Stimulated activated CD8-positive, alpha-beta memory T cell treated with anti-CD3 and anti-CD28 coated beads, Interleukin-4, amount 100 ng/mL, for 1 hour (primary cell): ENCODE measurements at places on chromosomes 11 and 22.

DNA sequence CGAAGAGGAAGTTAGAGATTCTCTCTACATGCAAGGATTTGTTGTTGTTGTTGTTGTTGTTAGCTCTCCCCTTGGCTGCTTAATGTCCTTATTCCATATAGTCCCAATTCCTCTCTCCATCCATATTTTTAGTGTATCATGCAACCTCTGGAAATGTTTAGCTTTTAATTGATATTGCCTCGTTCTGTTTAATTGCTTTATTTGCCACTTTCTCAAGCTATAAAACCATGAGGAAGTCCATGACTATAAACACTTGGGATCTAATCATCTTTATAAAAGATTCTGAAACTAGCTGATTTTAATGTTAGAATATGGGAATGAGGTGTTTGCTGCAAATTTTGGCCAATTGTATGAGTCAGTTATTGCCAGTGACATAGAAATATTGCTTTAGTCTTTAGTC, 5.5 kb upstream of the OR9G1 start:
- DNase-seq, result no peak

GRCh38 chr11:103920933-103921332, 115.5 kb upstream of the DDI1 start:
- DNase-seq, result no peak

- no peak for DNase-seq
These were observed 32.2 kb downstream of the RPL3 start for GRCh38 chr22:39287076-39287725.

DNA sequence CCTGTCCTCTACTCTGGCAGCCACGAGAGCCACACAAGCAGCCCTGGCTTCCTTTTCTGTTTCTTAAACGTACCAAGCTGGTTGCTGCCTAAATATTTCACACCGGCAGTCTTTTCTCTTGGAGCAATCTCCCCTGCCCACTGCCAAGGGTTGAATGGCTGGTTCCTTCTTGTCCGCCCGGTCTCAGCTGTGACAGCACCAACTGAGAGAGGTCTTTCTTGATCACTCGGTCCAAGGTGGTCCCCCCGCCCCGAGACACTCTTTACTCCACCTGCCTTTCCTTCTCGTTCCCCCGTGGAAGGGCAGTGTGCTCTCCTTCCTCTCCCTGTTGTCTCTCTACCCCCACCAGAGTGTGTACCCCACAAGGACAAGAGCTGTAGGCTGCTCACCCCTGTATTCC, 33.7 kb upstream of the IGSF9B start:
- no peak for DNase-seq

DNA sequence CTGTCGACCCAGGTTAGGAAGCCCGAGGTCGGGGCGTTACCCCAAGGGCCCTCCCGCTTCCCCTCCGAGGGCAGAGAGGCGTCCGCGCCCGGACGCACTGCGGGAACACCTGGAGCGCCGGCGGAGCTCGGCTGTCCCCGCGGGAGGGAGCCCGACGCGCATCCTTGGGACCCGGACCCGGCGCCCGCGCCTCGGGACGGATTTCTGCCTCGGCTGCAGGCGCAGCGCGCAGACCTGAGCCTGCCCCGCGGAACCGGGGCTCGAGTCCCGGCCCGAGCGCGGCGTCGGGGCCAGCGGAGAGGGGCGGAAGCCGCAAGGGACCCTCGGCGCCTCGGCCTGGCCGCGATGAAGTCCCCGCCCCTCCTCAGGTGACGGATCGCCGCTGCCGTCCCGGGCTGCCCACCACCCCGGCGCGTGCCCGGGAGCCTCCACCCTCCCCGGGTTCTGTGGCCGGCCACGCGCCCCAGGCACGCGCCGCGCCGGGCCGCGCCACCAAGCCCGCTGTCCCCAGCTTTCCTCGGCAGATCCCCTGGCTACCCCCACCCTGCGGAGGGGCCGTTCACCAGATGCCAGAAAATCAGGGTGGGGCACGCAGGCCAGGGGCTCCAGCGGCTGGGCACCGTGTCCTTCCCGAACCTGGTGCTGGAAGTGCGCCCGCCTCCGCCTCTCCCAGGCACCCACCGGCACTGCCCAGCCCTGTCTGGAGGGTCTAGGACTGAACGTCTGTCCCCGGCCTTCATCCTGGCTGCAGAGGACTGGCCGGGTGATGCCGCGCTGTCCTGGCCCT, 410 bp downstream of the GLB1L3 start:
- no peak for DNase-seq

DNA sequence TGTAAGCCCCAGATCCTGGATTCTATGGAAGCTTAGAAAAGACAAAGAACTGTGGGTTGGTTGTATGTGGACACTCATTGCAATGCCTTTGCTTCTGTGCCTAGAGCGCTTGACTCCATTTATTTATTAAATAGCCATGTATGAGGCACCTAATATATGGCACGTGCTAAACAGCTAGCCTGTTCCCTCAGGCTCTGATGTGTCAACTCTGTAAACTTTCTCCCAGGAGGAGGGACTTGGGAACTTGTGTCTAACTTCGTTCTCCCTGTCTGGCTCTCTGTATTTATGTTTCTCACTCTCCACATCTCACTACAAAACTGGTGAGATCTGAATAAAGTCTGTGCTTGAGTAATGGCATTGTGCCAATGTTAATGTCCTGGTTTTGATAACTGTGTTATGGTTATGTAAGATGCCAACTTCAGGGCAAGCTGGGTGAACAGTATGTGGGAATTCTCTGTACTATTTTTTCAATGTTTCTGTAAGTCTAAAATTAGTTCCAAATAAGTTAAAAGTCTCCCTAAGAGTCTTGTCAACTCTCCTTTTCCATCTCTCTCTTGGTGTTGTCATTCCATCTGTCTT, 34.1 kb upstream of the ZBTB16 start:
- no peak for DNase-seq

DNA sequence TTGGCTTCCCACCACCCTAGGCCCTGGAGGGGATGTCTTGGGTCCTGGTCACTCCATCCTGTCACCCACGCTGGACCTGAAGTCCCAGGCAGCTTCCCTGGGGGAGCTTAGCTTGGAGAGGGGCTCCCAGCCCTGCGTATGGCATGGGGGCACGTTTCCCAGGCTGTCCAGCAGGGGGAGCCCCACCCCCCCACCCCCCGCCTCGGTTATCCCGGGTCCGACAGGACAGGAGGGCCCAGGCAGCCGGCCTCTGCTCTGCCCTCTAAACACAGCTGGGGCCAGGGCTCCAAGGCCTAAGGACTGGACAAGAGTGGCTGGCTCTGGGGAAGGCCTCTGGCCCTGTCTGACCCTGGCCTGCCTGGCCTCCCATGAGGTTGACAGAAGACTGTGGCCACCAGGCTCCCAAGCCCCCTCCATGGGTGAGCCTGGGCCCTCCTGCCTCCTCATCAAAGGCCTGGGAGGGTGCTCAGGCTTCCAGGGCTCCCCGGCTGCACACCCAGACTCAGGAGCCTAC, 104.8 kb downstream of the NECTIN1 start:
- no peak for DNase-seq

GRCh38 chr22:37747080-37747714, 50.3 kb downstream of the TRIOBP start:
- DNase-seq, result no peak

DNA sequence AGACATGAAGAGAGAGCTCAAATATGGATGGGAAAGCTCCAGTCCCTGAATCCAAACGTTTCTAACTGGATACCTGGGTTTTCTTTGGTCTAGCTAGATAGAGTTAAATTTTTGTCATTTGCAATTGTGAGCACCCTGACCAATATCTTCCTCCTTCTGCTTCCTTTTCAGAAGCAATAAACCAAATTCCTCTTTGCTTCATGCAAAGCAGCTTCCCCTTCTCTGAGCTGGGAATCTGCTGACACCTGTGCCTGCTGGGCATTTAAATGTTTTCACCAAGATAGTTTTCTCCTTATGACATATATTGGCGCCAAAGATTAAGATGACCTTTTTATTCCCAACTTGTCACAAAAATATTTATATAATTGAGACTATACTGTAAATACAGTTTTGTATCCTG, 27.9 kb upstream of the PAK1 start:
- no peak for DNase-seq

DNA sequence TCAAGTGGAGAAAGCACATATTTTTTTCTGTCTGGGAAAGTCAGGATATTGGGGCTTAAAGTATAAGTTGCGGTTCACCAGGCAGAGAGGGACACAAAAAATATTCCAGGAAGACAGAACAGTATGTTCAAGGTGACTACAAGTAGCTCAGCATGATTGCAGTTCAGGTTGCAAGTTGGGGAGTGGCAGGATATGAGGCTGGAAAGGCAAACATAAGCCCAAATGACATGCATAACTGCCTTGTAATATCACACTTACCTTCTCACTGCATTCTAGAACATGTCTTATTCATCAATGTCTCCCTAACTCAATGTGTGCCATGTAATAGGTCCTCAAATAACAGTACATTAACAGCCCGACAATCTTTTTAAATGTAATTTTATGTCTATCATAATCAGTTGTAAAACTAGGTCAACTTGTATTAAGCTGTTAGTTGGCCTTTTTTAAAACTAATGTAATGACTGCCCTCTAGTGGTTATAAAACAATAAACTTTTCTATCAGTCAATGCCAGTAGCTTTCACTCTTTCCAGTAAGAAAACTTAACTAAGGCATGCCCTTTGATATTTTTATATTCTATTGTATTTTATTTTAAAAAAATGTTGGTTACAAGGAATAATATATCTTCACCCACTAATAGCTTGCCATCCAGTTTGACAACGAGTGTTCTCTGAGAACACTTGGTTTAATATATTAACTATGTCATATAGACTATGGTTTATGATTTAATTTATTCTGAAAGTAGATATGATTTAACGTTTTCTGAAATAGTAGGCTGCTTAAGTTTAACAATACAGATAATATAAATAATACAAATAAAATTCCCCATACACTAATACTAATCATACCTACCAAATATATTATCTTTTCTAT, 39.4 kb upstream of the CFAP300 start:
- no peak for DNase-seq

- no peak for DNase-seq
These were observed 407.3 kb downstream of the TMEM135 start for GRCh38 chr11:87444993-87445392.

DNA sequence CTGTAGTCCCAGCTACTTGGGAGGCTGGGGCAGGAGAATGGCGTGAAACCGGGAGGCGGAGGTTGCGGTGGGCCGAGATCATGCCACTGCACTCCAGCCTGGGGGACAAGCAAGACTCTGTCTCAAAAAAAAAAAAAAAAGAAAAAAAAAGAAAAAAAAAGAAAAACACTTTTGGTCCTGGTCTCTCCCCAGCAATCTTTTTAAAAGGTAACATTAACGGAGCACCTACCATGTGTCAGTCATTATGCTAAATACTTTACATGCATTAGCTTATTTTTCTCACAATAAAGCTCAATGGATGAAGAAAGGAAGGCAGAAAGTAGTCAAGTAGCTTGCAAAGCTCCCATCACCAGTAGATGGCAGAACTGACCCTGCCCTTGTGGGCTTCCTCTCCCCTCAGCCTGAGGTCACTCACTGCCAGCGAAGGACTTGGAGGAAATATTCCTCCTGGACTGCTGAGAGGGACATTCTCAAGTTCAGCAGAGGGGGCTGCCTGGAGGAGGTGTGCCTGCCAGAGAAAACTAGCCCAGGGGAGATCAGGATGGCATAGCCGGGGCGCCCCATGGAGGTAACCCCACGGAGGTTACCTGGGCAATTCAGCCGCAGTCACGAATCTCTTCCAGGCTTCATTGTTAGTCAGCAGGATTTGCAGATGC, 15.5 kb downstream of the APOL3 start:
- DNase-seq, result no peak

DNA sequence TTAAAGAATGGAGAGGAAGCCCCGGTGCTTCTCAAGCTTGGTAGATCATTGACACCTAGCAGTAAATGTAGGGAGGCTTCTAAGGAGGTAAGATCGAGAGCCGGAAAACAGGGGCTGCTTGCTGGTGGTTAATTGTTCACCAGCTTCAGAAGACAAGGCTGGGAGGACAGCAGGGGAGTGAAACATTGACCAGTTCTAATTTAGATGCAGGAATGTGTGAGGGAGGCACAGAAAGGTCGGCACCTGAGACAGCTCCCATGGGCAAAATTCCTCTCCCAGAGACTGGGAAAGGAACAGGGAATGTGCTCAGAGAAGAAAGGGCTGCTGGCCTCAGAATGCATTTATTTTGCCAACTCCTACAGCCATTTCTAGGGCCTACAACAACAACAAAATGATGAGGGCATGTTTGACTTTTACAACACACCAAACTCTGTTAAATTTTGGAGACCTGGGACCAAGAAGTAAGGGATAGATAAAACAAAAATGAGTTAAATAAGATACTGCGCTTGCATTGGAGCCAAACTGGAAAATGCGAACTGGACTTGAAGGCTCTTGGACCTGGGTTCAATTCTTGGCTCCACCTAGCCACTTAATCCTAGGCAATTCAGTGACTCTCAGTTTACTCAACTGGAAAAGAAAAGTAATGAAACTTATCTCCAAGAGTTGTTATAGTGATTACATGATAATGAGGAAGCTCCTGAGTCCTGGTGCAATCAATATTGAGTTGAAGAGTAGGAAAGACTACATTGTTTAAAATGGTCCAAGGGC, 31.0 kb downstream of the FZD4 start:
- no peak for DNase-seq

- no peak for DNase-seq
These were observed 20.6 kb downstream of the TCF20 start for GRCh38 chr22:42249831-42250230.

GRCh38 chr22:24751518-24751917, 23.0 kb downstream of the PIWIL3 start:
- no peak for DNase-seq

GRCh38 chr11:96607864-96608558, 218.2 kb downstream of the JRKL start:
- no peak for DNase-seq

DNA sequence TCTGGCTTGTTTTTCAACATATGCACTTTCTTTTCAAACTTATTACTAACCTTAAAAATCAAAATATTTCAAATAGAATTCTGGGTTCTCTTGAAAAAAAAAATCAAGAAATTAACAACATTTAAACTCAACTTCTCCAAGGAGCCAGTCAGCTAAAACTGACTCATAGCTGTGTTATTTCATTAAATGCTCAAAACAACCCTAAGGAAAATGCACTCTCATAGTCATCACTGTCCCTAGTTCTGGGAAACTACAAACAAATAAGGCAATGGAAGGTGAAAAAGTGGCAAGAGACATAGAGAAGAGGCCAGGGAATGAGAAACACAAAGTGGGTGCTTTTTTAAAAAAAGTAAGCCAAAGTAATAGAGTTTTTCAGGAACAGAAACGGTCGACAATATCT, 4.1 kb upstream of the ARHGAP20 start:
- DNase-seq, result no peak
